NCI-H2081 (cell line): ENCODE measurements at places on chromosomes 2 and 18.
A peak's percentile ranks its signal among the peaks of the same experiment; 100 is the strongest.

- no peak for DNase-seq
These were observed 61.3 kb downstream of the NEDD4L start for GRCh38 chr18:58105206-58105887.

DNA sequence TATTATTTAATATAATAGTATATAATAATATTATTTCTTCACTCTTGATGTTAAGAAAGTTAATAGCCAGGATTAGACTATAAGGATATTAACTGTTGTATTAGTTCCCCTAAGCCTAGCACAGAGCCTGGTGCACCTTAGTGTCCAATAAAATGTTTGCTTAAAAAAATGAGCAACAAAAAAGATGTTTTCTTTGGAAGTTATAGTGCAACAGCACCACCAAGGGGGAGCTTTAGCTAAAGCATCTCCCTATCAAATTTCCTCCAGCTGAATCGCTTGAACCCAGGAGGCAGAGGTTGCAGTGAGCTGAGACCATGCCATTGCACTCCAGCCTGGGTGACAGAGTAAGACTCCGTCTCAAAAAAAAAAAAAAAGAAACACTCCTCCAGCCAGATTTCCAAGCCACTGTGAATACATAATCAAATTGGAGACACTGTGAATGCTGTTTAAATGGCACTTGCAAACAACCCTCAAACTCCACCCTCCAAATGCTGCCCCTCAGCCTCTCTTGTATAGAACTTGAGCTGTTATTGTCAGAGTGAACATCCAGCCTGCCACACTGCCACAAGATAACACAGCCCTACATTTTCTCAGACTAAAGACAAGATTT is 221.9 kb downstream of the DYM start:
- no peak for DNase-seq

- no peak for DNase-seq
These were observed 55.0 kb downstream of the ODC1 start for GRCh38 chr2:10392951-10393639.

GRCh38 chr18:8928847-8929780 is 173.4 kb upstream of the NDUFV2 start:
- no peak for DNase-seq

DNA sequence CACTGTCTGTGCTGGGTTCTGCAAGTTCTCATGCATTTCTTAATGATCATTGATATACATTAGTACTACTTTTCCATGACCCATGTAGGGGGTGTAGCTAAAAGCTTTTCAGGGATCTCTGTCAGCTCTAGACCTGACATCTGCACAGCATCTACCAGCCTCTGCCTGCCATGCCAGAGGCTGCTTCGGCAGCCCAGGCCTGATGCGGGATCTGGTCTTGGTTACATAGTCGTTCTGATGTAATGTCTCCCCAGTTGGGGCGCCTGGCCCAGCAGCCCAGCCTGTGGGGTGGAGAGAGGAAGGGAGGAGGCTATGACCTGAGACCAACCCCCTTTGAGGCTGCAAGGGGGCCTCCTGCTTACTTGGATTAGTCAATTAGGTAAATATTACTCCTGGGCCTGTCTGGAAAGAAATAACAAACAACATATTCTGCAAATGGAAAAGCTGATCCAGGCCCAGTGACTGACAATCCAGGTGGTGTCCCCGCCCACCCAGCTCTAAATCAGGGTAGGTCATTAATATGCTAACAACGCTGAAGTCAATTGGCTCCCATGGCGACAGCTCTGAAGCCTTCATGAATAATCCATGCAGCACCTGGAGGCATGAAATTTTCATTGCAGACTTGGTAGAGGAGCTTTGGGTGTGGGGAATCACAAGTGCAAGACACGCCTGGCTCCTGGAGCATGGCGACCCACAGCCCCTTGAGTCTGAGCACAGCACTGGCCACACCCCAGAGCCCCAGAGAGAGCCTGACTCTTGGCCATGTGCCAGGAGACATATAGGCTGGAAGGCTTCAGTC is 575.3 kb downstream of the CMPK2 start:
- DNase-seq = peak; percentile 22

GRCh38 chr2:22904126-22904684 is 480.8 kb upstream of the KLHL29 start:
- peak; percentile 52 for DNase-seq

DNA sequence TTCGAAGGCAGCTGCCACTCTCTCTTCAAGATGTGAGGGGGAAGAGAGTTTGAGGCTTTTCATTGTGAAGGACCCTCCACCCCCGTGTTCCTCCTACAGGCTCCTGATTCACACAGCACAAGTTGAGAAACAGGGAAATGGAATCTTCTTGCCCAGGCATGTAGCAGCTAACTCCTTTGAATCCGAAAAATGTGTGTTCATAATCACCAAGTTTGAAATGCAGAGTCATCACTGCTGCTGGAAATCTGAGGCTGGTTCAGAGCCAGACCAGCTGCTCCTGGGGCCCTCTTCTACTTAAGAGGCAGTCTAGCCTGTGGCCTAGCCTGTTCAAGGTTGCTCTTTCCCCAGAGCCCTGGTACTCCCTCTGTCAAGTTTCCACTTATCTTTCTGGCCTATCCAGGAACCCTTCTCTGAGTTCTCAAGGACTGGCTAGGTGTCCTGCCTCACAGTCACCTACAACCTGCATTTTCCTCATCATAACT is 166.4 kb downstream of the TMEM247 start:
- no peak for DNase-seq

DNA sequence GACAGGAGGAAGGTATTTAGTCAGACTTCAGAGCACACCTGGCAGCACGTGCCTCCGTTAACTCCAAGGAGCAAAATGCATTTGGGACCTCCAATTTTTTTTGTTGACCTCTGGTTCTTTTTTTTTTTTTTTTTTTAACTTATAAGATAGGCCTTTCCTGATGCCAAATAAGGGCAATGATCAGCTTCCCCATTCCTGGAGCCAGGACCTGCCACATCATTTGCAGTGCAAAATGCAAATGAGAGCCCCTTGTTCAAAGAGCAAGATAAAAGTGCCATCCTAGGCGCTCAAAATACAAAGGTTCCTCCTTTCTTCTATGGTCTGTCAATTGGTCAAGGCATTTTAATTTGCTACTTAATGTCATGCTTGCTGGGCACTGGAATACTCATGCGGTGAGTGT is 133.2 kb upstream of the REV1 start:
- DNase-seq = no peak

- no peak for DNase-seq
These were observed 11.9 kb upstream of the ASPRV1 start for GRCh38 chr2:69973335-69973735.

GRCh38 chr2:65420712-65421431 is 11.5 kb downstream of the SPRED2 start:
- DNase-seq = no peak

- no peak for DNase-seq
These were observed 636.1 kb downstream of the TDRD15 start for GRCh38 chr2:21759819-21760218.

DNA sequence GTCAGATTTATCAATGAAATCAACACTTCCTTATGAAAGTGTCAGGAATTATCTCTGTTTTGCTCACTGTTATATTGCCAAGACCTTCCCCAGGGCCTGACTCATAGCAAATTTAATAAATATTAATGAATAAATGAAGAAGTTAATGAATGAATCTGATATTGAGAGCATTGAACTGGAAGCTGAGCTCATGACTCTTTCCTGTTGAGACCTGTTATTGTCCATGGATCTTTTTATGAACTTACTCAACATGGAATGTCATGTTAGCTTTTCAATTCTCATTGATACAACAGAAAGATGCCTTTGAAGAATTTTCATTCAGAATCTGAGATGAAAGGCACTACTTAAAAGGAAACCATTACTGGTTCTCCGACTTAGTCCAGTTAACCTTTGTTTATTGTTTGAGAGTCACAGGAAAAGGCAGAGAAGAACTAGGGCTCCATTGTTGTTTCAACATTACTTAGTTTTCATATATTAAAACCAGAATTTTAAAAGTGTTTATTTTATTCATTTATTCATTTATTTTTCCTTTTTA is 90.4 kb upstream of the UNC80 start:
- no peak for DNase-seq

DNA sequence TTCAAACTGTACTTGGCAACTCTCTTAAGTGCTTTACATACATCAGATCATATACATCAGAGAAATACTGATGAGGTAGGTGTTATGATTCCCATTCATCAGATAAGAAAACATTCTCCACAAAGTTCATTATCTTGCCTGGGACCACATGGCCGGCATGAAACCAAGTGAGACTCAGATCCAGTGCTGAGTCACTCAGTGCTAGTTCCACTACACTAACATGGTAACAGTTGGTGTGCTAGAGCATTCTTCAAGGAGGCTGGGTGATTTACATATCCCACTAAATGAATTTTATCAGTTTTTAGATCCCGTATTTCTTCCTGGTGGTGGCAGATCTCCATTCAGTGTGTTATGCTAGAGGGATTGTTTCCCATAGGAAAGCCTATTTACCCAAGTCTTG is 772.0 kb downstream of the CNTNAP5 start:
- DNase-seq = no peak

GRCh38 chr2:128495996-128496547 is 177.4 kb upstream of the HS6ST1 start:
- no peak for DNase-seq

DNA sequence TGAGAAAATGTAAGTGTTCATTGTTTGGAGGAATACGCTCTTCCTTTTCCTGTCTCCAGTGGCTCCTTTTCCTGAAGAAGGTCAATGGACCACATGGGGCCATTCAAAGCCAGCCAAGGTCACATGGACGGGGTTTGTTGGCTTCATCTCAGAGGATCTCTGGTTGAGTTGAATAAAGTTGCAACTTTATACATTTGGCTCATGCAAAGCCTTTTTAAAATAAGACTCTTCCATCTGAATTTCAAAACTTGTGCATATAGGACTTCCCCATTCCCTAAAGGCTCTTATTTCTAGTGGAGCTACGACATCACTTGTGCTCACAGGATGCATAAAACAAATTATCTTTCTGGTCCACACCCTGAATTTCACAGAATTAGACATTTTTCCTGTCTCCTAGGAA is 235.5 kb downstream of the CMPK2 start:
- no peak for DNase-seq

DNA sequence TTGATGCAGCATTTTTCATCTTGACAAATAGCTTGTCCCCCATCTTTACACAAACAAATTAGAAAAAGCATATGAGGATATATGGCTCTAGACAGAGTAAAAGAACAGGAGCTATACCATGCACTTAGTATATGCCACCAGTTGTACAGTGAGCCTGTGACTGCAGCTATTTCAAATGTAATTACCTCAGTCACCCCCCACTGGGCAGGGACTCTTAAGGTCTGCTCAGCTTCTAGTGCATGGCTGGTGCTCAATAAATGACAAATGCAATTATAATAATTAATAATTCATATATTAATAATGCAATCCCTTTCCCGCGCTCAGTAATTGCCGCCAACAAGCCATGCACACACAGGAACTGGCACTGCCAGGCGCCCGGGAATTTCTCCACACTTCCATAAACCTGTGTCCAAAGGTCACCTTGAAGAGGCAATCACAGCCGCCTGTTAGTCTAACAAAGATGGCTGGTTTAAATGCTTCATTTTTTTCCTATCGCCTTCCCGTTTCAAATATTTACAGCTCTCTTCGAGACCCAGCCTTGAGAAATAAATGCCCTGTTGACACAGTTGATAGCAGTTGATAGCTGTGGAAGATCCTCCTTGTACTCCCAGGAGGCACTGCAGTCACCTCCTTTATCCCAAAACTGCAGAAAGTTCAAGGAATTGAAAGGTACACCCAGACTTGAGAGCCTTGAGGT is 156.6 kb downstream of the INO80D start:
- no peak for DNase-seq

DNA sequence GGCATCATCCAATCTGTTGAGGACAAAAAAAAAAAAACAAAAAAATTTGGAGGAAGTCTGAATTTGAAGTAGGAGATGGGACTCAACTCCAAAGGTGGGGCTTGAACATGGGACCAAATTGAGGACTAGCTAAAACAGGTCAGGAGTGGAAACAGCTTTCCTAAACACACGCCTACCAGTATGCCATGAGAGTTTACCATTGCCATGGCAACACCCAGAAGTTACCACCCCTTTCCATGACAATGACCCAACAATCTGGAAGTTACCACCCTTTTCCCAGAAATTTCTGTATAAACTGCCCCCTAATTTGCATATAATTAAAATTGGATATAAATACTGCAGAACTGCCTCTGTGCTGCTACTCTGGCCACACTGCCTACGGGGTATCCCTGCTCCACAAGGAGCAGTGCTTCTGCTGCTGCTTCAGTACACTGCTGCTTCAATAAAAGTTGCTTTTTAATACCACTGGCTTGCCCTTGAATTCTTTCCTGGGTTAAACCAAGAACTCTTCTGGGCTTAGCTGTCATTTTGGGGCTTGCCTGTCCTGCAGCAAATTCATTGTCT is 73.3 kb upstream of the FSIP2 start:
- DNase-seq = no peak

DNA sequence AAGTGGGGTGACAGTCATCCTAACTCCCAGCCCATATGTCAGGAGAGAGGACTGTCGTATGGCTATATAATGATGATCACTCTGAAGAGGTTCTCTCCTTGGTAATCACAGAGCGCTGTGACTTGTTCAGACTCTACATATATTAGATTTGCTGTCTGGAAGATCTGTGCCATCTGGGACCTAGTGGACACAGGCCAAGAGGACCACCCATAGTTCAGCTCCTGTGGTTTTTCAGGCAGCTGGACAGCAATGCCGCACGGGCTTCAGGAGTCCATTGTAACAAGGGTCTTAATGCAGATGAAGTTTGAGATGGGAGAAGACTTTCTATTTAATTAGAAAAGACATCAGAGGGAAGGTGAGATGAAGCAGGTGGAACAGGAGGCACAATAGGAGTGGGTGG is 40.1 kb upstream of the EPHA4 start:
- DNase-seq = no peak

DNA sequence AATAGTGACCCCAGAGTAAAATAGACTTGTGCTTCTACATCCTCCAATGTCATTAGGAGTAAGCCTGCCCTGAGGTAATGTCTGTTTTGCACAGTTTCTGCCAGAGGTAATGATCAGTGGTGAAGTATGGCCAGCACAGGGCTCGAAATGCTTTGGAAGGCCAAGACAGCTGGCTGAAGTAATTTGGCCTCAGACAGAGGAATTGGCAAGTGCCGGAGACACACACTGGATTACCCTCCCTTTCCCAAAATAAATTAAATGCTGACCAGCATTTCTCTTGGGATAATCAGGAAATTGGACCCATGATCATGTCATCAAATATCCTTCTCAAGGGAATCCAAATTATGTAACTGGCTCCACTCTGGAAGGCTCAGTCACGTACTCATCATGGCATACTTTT is 379.0 kb upstream of the CHST9 start:
- no peak for DNase-seq

DNA sequence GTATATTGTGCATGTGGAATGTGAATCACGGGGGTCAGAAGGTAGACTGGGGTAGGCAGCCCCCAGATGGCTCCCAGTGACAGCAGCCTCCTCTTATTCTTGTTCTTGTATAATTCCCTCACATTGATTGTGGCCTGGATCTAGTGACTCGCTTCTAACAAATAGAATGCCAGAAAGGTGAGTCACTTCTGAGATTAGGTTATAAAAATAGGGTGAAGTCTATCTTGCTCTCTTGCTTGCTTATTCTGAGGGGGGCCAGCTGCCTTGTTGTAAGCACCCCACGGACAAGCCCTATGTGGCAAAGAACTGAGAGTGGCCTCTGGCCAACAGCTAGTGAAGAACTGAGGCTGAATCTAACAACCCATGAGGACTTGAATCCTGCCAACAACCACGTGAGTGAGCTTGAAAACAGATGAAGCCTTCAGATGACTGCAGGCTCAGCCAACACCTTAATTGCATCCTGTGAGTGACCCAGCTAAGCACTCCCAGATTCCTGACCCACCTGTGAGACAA is 15.6 kb upstream of the RMND5A start:
- peak; percentile 16 for DNase-seq
